Activated CD4-positive, alpha-beta T cell treated with anti-CD3 and anti-CD28 coated beads, Interleukin-2, amount 10 ng/mL, durations not matched to agents 7 days and 5 days (primary cell): ENCODE measurements at places on chromosomes 6 and 20.

DNA sequence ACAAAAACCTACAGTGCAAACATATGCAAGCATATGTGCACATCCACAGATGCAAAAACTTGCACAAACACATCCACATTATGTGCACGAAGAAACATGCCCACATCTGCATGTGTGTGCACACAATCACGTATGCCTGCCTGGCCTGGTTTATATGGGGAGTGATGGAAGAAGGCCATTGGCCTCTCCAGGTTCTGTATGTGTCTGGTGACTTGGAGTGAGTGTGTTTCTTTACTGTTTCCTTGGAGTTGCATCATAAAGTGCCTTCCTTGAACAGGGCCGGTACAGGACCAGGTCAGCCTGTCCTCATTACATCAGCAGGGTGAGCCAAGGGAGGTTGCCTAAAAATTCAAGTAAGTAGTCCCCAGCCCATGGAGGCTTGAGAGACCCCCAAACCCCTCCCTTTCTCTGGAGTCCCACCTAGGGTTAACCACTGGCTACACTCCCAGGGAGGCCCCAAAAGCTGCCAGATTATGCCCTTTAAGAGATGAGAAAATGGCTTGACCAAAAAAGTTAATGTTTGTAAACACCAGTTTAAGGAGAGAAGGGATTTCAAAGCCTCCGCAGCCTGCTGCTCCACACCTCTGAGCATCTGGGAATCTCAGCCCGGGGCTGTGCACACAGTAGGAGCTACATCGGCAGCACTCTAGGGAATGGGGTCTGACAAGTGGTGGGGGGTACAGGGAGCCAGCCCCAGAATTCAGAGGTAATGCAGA is 140.8 kb downstream of the VEGFA start:
- DNase-seq = no peak

DNA sequence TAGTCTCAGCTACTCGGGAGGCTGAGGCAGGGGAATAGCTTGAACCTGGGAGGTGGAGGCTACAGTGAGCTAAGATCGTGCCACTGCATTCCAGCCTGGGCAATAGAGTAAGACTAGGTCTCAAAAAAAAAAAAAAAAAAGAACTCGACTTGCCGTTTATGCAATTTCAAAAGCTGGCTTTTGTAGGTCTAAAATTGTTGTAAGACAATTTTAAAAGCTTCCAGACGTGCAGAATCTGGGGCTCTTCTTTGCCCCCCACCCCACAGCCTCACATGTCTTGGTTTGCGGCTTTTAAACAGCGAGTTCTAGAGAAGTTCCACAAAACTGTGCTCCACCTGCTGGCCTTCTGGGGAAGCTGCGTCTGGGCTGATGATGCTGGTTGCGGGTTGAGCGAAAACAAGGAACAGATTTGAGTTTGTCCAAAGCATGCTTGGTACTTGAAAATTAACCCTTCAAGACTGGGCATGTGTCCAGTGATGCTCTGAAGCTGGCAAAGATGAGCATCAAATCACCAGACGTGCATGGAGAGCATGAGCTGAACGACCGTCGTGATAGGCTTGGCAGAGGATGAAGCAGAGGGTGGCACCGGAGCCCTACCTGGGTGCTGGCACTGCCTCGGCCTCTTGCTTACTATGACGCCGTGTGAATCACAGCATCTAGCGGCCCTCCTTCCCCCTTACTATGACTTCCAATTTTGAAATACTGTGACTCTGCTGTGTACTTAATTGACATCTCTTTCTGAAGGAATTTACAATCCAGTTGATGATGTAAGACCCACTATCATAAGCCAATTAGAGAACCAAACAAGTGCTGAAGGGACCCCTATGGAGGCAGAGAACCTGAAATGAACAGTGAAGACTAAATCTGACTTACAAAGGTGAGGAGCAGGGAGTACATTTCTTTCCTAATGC is 171.4 kb downstream of the GMPR start:
- peak; percentile 60 for DNase-seq

DNA sequence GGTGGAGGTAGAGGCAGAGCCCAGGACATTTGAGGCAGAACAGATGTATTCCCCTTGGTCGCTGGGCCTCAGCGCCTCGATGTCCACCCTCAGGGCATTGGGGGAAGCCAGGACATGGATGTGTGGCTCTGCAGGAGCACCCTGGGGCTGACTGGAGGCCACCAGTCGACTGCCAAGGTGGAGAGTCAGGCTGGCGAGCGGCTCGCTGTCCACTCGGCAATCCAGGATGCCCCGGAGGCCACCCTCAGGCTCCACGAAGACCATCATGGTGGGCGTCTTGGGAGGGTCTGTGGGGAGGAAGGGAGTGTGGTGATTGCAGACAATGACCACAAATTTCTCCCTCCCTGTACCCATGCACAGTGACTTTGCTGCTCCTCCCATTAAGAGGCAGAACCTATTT is 8.2 kb upstream of the ADAM33 start:
- no peak for DNase-seq

DNA sequence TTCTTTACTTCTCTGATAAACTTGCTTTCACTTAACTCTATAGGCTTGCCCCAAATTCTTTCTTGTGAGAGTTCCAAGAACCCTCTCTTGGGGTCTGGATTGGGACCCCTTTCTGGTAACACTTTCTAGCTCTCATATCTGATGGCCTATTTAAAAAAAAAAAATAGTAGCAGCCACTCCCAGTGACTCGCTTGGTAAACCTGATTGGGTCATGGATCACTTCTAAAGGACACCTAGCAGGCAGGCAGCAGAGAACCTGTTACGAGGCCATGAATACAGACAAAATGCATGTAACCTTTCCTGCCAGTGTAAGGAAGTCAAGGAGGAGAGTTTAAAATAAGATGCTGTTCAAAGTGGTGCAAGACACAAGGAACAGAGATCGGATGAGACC is 9.1 kb upstream of the SERPINB6 start:
- DNase-seq = no peak

GRCh38 chr6:37495244-37495934 is 4.3 kb downstream of the CCDC167 start:
- no peak for DNase-seq

DNA sequence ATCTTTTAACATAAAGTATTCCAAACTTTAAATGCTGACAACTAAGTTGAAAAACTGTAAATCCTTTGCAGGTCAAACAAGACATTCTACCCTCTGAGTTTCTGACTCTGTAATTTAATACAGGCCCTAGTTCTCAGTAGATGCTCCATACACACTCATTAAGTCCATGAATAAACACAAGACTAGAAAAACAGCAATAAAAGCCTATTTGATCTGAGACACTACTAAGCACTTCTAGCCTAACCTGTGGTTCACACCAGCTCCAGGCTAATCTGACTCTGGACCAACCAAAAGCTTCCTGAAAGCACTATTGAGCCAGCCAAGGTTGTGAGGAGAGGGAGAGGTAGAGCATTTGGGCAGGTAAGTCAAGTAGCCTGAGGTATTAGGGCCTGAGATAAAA is 103.9 kb downstream of the EPM2A start:
- DNase-seq = no peak

GRCh38 chr20:45592574-45593189 is 13.6 kb upstream of the WFDC8 start:
- DNase-seq = peak; percentile 33

DNA sequence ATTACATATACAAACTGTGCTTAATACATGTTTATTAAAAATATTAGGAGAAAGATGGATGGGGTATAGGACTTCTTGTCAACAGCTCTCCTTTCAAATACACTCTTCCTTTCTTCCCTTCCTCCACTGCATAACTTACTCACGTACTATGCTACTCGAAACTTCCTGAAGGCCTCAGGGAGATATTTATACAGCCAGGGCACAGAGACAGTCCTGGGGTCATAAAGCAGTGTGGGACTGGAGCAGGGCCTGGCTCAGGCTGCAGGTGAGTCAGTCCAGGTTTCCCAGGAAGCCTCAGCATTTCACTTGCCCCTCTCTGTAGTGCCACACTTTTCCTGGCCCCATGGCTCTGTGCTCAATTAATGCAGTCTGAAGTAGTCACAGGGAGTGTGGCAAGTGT is 157.0 kb downstream of the UBE3D start:
- no peak for DNase-seq

DNA sequence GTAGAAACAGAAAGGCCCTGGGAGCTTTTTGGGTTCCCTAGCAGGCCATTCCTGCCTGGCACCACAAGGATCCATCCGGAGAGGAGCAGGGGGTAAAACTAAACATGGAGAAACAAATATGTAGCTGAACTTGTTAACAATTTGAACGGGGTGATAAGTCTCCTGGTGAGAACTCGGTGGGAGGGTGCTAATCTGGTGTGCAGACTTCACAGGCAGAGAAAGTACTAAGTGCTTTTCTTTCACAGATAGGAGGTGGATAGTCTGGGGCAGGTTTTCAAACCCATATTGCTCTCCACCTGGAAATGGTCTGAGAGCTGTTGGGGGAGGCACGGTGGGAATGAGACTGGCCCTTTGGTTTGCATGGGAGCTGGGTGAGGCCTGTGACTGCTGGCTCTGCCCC is 196.3 kb upstream of the FUT9 start:
- no peak for DNase-seq

GRCh38 chr20:6606651-6607050 is 160.8 kb upstream of the BMP2 start:
- DNase-seq = no peak

DNA sequence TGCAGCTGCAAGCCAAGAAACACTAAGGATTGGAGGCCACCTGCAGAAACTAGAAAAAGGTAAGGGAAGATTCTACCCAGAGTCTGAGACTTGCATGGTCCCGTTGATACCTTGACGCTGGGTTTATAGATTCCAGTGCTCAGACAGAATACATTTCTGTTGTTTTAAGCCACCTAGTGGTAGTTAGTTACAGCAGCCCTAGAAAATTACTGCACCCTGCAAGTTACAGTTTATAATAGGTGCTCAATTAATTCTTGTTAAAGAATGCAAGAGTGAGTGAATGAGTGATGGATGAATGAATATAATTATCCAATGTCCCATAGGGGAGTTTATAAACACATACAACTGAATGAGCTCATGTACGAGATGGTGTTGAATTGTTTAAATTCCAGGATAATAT is 453.1 kb upstream of the SLC35B3 start:
- no peak for DNase-seq
